Left renal cortex interstitium (tissue), 4 donors: ENCODE measurements at places on chromosomes 3 and 15.

DNA sequence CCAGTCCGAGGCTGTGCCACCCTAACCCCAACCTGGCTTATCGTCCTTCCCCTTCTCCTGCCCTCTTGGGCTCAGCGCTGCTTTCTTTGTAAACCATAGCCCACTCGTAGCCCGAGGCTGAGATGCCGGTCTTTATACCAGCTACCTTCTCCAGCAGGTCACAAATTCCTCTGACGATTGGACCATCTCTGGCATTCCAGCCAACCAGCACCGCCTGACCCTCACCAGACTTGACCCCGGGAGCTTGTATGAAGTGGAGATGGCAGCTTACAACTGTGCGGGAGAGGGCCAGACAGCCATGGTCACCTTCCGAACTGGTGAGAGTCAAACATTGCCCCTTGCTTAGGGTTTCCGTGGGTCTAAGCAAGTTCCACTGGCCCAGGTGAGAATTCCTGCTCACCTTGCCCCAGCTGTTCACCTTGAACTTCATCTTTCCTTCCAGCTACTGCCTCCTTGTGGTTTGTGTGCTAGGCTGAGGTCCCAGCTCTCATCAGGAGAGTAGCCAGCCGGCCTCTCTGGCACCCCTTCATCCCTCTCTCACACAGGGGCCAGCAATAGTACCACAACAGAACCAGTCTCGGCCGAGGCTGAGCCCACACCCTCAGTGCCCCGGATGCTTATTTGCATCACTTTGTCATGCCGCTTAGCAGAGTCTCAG, 66.7 kb downstream of the BOC start:
- DNase-seq = no peak

DNA sequence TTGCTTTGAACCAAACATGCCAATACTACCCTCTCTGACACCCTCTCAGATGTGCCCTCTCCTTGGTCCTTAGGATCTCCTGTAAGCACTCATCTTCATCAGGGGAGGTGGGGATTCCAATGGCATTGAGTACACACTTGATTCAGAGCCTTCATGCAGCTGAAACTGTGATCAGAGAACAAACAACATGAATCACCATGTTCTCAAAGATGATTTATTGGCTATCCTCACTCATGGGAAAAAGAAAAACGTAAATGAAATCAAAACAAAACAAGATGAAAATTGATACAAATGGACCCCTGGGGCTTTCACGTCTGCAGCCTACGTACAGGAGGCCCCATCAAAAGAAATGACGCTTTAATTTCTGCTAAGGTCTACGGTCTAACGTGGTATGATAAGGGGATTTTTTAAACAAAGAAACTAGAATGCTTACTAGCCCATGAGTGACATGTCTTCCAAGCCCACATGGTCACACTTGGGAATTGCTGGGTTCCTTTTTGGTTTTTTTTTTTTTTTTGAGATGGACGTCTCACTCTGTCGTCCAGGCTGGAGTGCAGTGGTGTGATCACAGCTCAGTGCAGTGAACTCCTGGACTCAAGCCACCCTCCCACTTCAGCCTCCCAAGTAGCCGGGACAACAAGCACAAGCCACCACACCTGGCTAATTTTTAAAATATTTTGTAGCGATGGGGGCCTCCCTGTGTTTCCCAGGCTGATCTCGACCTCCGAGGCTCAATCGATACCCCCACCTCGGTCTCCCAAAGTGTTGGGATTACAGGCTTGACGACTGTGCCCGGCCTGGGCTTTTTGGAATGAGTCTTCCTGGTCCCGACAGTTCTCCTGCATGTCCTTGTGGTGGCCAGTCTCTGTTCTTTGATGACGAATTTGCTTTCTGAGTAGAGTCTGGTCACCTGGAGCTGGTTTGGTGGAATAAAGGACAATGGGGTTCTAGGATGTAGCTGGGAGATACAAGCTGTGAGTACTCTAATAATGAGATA, 202.6 kb downstream of the XXYLT1 start:
- DNase-seq = no peak

- no peak for DNase-seq
These were observed 83.6 kb upstream of the SLC25A36 start for GRCh38 chr3:140857993-140858392.

DNA sequence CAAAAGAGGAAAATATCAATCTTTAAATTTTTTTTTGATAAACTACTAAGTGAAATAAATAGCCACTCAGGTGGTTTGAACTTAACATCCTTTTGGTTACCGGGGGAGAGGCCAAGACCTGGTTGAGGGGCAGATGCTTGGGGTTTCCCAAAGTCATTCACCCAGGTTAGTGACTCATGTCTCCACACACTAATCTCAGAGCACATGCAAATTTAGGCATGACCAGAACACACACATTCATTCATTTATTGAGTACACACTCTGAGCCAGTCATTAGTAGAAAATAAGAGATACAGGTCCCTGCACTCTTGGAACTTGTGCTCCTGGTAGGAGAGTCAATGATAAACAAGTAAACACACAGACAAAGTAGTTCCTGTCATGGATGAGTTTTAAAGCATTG, 7.3 kb downstream of the ILDR1 start:
- DNase-seq = no peak

DNA sequence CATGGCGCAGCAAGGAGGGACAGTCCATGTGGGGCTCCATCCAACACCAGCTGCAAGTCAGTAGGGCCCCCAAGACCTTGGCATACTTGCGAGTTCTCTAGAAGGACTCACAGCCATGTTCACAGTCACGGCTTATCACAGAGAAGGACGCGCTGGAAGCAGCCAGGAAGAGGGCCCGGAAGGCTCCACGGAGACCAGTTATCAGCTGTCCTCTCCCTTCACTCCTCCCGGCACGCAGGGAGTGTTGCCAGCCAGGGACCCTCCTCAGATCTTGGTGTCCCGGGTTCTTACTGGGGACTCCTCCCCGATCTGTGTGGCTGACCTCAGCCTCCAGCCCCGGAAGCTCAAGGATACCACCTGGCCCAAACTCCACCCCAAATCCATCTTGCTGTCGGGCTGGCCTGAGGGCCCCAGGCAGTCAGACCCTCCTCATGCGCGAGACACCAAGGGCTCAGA, 68.0 kb downstream of the SLTM start:
- DNase-seq = no peak
